ENCODE measurements at places on chromosomes 12 and 14.

DNA sequence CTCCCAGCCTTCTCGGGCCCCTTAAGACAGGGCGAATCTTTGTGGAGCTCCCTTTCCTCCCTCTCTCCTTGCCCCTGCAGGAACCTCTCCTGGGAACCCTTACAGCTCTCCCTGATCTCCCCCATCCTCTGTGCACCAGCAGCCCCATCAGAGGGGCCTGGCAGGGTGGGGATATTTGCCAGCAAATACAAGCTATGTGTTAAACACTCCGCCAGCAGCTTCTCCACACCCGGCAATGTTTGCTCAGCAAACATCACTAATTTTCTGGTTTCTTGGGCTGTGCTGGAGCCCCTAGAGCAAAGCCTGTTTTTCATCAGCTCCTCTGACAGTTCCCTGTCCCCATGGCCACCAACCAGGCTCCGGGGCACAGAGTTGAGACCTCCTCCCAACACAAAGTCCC is 147.5 kb upstream of the LHX5 start:
- no peak for DNase-seq

DNA sequence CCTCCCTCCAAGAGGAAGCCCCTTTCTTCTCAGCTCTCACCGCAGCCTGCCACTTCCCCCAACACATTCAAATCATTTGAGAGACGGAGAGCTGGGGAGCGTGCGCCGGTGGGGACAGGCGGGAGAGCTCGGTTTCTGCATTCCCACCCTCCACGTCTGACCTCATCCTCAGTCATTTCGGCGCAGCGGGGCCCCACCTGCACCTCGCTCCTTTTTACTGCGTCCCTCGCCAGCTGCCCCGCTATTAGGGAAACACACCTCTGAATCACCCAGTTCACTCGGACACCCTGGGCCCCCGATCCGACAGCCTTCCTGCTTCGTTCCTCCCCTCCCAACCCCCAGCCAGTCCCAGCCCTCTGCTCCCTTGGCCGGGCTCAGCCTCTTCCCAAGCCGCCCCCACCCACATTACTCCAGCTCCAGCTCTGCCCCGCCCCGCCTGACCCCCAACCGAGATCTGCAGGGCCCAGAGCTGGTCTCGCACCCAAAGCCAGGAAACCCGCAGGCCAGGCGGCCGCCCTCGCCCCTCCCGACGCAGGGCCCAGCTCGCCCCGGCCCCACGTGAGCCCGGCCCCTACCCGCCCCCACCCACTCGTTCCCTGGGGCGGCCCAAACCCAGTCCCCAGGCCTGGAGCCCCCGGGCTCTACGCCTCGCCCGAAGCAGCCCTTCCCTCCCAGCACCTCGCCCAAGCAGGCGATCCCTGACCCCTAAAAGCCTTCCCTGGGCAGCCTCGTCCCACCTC is 783 bp downstream of the CORO1C start:
- no peak for DNase-seq

- no peak for DNase-seq
Measured at GRCh38 chr12:43289426-43289801, 262.6 kb downstream of the ADAMTS20 start.

DNA sequence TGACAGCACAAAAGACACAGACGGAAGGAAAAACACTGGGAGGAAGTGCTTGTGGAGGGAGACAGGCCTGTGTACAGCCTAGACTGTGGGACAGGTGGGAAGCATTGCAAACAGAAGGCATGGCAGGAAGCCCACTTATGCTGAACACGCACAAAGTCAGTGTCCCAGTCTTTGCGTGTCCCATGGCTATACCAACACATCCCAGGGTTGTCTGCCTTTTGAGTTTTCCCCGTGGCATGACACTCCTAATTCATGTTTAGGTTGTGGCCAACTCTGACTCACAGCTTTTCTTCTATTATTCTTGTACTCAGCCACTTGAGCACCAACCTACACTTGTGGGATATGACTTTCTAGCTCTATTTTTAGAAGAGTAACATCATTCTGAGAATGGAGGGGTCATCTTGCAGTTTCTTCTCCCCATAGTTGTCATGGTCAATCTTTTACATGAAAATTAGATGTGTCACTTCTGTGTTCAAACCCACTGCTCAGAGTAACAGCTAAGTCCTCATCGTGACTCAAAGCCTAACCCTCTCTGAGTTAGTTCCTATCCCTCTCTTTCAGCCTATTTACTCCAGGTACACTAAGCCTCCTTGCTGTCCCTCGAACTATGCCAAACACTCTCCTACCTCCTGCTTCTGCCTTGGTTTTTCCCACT is 27.5 kb upstream of the JPH4 start:
- DNase-seq, result no peak

Measured in stimulated activated CD8-positive, alpha-beta memory T cell treated with anti-CD3 and anti-CD28 coated beads, Interleukin-7, amount 100 ng/mL, for 1 hour (primary cell).